ENCODE measurements at places on chromosomes 2 and 18.

DNA sequence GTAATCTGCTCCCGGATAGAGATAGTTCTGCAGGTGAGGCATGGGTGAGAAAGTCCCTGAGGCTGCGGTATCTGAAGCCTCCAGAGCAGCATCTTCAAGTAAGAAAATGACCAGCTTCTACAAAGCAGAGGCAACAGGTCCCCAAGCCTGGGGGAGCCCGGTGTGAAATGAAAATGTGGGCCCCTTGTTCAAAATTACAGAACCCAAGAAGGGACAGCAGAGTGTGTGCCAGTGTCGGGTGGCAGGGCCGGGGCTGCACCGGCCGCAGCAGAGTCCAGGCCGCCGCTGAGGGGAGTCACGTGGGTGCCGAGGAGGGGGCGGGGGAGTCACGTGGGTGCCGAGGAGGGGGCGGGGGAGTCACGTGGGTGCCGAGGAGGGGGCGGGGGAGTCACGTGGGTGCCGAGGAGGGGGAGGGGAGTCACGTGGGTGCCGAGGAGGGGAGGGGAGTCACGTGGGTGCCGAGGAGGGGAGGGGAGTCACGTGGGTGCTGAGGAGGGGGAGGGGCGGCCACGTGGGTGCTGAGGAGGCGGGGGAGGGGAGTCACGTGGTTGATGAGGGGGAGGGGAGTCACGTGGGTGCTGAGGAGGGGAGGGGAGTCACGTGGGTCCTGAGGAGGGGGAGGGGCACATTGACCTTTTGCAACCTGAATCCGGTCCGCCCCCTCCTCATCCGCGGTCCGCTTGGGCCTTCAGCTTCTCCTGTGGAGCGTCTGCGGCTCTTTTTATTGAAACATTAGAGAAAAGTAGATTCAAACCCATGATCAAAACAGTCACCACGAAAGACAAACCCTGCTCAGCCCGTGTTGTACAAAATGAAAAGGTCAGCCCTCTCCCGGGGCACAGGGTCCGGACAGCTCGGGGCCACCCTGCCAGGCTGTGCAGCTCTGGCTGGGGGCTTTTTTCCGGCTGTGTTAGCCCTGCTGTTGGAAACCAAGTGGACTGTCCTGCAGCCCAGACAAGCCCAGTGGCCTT is 10.4 kb downstream of the COLEC11 start:
- DNase-seq: peak; percentile 79

DNA sequence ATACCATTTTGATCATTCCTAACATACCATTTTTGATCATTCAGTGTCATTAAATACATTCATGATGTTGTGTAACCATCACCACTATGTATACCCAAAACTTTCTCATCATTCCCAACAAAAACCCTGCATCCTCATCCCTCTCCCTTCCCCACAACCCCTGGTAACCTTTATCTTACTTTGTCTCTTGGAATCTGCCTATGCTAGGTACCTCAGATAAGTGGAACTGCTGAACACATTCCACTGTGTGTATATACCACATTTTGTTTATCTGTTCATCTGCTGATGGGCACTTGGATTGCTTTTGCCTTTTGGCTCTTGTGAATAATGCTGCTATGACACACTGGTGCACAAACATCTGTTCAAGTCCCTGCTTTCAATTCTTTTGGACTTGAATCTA is 83.8 kb upstream of the TFCP2L1 start:
- DNase-seq: no peak

- no peak for DNase-seq
Measured at GRCh38 chr2:11681722-11682589, 12.0 kb upstream of the NTSR2 start.

DNA sequence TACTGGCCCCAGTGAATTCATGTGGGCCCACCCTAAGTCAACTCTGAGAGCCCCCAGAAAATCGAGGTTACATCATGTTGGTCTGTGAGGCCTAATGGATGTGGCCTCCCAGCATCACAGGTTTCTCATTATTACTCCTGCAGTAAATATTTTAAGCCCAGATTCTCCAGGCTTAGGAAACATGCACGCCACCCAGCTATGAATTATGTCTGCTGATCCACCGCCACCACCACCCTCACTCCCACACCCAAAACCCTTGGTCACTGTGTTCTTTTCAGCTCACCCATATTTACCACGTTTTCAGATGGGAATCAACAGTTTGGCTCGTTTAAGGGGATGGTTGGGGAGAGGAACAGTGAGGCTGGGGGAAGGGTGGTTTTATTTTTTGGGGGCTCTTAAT is 128.6 kb downstream of the NCK2 start:
- DNase-seq: no peak

DNA sequence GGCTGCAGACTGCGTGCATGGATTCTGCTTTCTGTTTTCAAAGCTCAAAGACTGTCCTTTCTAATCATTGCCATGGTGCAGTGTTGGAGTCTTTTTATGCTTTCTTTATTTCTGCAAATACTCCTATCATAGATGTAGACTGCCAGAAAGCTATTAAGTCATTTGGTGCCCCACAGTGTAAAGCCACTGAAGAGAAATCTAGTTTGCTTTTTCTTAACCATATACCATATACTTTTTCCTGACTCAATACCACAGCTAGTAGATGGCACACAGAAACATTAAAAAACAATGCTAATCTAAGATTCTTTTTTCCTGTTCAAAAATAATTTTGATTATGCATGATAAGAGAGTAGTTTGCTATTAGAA is 109.9 kb upstream of the RAB27B start:
- DNase-seq: no peak

DNA sequence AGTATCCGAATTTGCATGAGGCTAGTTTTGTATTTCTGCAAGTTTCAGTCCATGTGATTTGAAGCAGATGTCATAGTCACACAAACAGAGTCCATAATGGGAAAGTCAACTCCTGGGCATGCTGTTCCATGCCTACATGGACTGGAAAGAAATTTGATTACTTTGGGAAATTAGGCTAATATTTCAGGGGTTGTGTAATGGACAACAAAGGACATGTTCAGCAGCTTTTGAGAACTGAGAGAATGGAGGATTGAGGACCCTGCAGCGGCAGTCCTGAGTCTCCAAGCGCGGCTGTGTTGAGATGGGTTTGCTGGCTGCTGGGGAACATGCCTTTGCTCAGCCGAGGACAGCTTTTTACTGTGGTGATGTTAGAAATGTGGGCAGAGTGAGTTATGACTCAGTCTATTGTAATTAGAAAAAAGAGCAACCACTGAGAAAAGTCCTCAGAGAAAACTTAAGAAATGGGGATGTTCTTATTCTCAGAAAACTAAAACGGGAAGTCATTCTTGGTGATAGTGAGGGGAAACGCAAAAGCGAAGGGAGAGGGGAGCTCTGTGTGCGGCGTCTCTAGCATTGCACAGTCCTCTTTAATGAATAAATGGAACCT is 149.2 kb downstream of the FAM210A start:
- no peak for DNase-seq

DNA sequence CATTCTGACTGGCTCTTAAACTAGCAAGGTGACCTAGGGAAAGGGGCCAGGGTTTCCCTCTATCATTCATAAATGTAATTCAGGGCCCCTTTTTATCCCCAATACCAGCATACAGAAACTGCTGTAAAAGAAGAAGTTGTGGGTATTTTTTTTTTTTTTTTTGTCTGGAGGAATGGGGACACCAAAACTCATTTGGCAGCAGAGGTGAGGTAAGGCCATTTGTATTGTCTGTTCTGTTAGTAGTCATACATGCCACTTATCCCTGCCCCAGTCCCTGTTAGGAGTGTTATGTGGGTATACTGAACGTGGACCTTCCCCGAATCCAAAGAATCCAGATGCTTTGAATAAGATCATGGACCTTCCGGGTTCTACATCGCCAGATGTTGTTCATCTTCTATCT is 1.7 kb downstream of the SEPTIN2 start:
- DNase-seq: no peak

DNA sequence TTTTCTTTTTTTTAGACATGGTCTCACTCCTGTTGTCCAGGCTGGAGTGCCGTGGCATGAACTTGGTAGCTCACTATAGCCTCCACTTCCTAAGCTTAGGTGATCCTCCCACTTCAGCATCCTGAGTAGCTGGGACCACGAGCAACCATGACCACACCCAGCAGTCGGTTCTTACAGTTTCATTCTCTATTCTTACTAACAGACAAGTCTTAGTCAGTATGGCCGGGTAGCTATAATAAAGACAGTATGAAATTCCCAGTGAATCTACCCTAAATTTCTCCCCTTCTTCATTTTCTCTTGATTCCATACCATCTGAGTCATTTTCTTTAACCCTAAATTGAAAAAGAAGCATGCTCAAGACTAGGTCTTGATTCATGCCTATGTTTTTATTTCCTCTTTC is 775.3 kb upstream of the NRXN1 start:
- no peak for DNase-seq

- DNase-seq: no peak
Measured at GRCh38 chr2:165295643-165296042, 56.4 kb downstream of the SCN2A start.

DNA sequence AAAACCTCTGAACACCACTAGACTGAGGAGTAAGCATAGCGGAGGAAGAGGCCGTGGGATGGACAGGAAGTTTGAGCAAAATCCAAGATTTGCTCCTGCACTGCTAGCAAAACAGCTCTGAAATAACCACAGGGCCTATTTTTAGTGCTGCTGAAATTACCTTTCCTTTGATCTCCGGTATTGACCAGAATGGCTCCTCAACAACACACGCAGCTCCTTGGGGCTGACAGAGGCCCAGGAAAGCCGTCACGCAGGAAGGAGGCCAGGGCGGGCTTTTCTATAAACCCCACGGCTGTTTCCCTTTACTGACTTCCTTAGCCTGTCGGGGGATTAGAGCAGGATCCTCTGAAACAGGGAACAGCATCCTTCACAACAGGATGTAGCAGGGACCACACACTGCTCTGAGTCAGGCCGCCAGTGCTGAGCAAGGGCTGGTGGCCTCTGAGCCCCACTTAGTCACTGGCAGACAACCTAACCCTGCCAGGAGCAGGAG is 80.8 kb upstream of the LCLAT1 start:
- DNase-seq: no peak

DNA sequence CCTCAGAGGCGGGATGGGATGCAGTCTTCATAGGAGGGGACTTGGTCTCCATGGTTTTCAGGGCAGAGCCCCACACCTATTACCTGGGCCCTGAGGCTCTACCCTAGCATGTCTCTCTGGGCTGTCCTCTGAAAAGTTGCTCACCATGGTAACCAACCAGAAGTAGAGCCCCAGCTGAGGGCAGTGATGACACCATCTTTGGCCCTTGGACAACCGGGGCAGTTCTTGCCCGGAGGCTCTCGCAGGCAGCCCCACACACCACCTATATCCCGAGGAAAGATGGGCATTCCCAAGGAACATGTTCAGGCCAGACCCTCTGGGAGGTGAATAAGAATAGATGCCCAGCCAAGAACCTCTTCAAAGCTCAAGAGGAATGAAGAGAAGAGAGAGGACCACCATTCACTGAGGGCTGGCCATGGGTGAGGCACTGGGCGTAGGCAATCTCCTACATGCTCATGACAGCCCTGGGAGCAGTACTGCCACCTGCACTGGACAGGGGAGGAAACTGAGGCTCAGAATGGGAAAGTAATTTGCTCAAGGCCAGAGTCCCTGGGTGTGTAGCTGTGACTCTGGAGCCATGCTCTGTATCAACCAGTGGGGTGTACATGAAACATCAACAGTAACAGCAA is 72.5 kb downstream of the HS1BP3 start:
- no peak for DNase-seq

DNA sequence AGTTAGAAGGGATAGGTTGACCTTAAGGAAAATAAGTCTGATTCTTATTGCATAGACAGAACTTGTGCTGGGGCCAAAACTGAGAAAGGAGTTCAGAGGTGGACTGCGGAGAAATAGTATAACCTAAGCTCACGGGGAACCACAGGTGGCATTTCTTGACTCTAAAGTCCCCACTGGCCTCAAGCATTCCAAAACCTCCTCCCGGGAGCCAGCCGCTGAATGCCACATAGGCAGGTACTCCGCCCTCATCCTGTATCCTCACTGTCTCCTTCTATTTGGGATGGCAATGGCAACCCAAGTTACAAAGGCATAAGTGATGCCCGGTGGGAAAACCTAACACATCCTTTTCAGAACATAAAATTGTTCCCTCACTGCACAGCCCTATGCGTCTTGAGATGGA is 173.0 kb downstream of the SP3 start:
- no peak for DNase-seq

GRCh38 chr2:46887028-46887885 is 28.3 kb downstream of the MCFD2 start:
- DNase-seq: no peak

DNA sequence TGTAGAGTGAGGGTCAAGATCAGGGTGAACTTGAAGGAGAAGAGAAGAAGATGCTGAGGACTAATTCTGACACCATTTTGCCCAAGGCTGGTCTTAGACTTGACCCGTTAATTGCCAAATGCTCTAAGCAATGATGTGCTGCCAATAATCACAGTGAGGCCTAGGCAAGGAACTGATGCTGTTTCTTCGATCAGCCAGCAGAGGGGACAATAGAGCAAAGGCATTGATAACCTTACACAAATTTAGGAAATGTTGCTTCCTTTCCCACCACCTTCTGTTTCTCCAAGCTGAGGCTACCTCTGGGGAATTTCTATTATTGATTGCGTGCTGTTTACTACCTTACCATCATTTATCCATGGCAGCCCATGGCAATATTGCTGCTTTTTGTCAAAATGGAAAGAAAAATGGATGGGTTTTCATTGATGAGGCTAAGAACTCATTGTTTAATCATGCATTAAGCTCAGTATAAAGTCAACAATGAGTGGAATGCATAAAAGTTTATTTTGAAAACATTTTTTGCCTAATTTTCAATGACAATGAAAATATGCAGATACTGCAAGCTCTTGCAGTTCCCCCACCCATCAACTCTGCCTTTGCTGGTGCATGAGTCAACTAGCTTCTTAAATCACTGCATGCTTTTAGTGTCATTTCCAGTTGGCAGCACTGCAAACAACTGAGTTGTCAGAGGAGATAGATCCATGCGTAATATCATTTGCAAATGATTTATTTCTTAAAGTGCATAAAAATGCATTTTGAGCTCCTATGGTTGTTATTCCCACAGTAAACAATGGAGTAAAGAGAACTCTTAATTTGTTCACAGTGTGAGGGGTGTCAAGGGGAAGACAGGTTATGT is 116.4 kb upstream of the NYAP2 start:
- no peak for DNase-seq

DNA sequence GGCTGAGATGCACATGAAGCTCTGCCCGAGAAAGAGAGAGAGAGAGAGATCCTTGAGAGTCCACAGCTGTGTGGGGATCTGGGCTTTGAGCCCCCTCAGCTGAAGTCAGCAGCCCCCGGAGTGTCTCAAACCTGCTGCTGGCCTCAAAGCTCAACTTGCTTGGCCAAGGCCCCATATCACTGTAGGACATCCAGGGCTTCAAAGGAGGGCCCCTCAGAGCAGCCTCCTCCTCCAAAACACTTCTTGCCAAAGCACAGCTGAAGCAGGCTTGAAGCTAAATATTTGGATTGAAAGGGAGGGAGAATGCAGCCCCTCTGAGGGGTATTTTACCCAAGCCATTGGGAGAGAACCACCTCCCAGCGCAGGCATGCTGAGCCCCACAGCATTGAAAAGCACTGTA is 357.6 kb downstream of the OSR1 start:
- peak; percentile 30 for DNase-seq

DNA sequence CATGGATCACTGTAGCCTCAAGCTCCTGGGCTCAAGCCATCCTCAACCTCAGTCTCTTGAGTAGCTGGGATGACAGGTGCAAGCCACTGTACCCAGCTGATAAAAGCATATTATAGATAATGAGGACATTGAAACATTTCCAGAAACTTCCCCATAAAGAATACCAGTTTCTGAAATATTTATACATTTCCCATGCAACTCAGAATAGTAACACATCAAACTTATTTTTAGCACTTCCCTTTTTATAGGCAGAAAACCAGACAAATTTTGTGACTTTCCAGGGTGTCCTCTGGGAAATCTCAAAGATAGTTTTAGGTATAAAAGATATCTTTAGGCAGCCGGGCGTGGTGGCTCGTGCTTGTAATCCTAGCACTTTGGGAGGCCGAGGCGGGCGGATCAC is 25.1 kb upstream of the DPYSL5 start:
- DNase-seq: no peak

All from femur (tissue), 1 donor.